Muscle of arm (tissue), 14 donors: ENCODE measurements at places on chromosomes 4 and X. TPM values are rescaled to one million over a fixed set of nuclear protein-coding genes. Genes with fewer than 3 reads are reported as not detected.

C4orf51 gene
- polyA plus RNA-seq: not detected

ARSD gene
- 8.0 TPM for polyA plus RNA-seq

- DNase-seq: no peak
These were observed 523.5 kb downstream of the CFAP47 start for GRCh38 chrX:36443007-36443406.

- DNase-seq: no peak
These were observed 25.2 kb upstream of the NDP start for GRCh38 chrX:43998374-43998773.

XAGE2 gene
- polyA plus RNA-seq: 1.8 TPM

CTAG1B gene
- polyA plus RNA-seq: not detected

DNA sequence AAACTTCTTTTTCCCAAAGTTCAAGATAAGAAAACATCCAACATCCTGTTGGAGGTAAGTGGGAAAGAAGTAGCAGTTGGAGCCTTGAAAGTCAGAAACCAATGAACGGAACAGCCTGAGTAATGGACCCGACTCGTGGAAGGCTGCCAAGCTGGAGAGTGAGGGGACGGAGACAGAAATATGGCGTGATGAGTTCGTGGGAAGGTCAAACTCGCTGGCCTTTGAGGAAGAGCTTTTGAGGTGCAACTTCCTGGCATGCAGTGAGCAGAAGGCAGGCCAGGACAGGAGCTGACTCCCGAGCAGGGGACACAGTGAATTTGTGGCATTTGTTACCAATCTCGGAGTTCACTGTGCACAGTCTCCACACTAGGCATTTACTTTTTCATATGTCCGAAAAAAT, 1.0 kb upstream of the TRIML1 start:
- DNase-seq: no peak

GCNA gene
- 1.8 TPM for polyA plus RNA-seq

GRCh38 chr4:28558895-28559294, 1698.3 kb downstream of the STIM2 start:
- no peak for DNase-seq

DNA sequence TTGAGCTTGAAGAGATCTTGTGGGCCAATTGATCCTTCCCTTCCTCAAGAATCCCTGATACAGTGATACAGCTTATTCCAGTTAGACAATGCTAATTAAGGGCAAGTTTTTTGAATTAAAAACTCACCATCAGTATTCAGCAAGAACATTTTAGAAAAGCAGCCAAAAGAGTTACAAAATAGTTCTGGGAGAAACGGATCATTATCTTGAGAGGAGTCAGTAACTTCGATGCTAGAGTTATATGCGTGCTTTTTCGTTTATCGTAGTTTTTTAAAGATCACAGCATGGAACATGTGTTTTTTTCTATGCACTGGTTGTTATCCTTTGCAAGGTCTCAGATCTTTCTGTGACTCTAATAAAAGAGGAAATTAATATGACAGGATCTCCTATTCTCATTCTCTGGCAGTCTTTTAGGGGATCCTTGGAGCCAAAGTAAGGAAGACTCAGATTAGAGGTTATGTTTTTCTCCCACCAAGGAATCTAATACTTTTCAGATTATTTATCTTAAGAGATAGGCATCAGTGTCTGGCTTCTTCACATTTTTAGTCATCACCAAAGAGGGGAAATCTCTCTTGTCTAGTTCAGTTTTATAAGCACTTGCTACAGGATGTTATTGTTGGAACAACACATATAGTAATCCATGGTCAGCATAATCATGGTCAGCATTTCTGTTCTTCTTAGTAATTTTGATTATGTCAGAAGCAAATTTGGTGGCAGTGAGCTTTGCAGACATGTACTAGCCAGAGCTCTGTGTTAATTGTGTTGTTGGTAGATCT, 109.7 kb downstream of the PDLIM5 start:
- no peak for DNase-seq

DNA sequence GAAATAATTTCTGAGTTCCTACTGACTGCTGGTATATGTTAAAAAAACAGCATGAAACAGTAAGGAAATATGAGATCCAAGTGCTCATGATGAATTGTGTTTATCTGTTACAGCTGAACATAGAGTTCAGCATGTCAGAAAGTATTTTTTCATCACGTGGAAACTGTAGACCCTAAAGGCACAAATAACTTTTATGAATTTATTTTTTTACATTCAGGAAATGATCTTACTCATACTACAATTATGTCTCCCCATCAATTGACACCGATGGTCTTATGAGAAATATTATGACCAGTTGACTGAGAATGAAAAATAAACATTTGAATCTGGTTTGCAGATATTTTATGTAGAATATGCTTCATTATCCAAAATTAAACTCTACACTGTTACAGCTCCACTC, 283.1 kb upstream of the SPANXN4 start:
- no peak for DNase-seq

SMIM10 gene
- polyA plus RNA-seq: 12.5 TPM

GRCh38 chr4:140195806-140196205, 41.8 kb upstream of the MAML3 start:
- DNase-seq: no peak

FSTL5 gene
- polyA plus RNA-seq: 2.3 TPM

CXXC4 gene
- polyA plus RNA-seq: 2.5 TPM

- DNase-seq: no peak
These were observed 24.4 kb downstream of the MFAP3L start for GRCh38 chr4:170001745-170002267.

CCDC110 gene
- not detected for polyA plus RNA-seq

DCAF4L1 gene
- 0.58 TPM for polyA plus RNA-seq

GRCh38 chr4:80235451-80235850, 31.0 kb upstream of the FGF5 start:
- no peak for DNase-seq

AFM gene
- 0.22 TPM for polyA plus RNA-seq

DNA sequence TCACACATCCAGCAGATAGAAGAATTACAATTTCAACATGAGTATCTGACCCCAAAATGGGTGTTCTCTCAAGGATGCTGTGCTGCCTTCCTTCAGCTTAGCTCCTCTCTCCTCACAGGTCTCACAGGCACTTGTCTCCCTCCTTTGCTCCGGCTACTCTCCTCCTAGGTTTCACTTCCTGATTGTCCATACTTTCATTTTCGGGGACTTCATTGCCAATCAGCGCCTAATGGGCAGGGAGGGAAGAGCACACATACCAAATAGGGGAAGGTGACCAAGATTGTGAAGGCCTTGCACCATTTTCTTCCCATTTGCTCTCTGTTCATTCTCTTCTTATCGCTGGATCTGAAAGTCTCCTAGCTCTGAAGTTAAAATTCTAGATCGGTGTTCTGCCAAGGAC, 125.4 kb upstream of the EOLA2 start:
- no peak for DNase-seq

GRCh38 chr4:5952286-5952974, 59.5 kb upstream of the CRMP1 start:
- no peak for DNase-seq

DNA sequence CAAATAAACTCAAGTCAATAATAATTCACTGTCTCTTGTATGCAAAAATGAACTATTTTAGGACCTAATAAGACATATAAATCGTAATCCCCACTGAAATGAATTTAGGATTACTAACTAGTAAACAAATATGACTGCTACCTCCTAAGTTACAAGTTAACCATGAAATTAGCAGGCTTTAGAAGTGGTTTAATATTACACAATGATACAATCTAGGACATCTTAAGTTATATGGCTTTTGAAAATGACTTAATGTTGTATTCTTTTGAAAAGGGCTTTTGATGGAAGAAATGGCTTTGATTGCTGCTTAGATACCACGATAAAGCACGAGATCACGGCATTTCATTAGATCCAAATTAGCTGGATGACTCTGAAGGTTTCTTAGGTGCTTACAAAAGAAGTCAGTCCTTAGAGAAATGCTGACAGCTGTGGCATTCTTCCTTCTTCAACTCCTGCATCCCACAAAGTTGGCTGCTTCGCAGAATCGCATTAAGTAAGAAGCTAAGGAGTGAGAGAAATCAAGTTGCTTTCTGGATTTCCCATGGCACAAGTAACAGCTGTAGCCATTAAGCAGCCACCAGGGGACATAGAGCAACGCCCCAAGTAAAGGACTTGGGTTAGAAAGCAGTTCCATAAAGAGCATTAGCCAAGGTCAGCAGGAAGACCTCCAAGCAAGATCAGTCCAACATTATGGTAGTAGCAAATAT, 6.9 kb downstream of the SLC10A7 start:
- DNase-seq: no peak

DNA sequence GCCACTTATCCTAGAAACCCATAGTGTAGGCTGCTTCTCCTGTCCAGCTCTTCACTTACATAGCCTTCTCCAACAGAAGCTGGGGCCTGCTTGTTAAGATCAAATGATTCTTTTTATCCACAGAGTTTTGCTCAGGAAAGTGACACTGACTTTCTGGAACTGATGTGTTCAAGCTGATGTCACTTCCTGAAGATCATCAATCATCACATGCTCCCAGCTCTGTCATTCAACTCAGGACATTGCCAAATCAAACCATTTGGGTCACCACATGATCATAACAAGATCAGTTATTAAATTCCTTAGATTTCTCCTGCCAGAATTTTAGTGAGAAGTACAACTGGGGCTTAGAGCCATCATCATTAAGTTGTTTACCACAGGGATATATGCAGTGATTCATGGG, 39.4 kb downstream of the GLRA3 start:
- no peak for DNase-seq

DNA sequence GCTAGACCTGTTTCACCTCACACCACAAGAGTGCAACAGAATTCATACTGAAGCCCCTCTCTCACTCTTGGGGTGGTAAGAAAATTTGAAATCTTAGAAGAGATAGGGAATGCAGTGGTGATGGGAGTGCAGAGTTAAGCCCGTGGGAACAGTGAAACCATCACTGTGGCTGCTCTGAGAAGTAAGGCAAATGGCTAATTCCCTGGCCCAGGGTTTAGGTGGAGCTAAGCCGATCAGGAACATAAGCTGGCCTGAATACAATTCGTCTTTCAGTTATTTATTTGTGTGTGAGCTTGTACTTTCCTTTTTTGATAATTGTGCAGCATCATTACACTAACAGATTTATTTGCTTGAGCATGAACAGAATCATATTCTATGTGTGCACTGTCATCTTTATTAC, 1070.6 kb downstream of the STPG2 start:
- no peak for DNase-seq

DNA sequence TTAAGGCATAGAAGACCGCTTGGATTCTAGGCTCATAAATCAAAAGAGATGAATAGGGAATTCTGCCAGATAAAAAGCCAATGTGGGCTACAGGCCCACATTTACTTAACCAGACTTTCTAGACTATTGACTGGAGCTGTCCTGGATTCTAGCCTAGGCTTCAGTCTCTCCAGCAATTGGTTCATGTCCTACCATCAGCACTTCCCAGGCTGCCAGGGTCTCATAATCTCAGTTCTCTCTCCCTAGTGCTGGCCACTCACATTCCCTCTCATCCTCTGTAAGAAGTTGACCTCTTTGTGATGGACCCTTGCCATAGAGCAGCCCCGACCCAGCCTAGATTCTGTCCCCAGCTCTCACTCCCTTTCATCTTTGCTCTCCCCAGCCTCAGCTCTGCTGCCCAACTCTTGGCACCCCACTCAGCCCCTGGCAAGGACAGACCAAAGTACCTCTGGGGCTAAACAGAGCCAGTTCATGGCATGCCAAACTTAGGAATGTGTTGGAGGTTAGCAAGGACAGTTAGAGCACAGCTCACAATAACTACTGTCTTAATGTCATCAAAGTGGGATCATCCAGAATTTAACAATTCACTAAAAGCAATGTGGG, 396.2 kb downstream of the INPP4B start:
- no peak for DNase-seq

EDNRA gene
- polyA plus RNA-seq: 26.6 TPM

GPR119 gene
- not detected for polyA plus RNA-seq

MAGEB1 gene
- polyA plus RNA-seq: not detected

FAAH2 gene
- polyA plus RNA-seq: 0.89 TPM

- peak; percentile 74 for DNase-seq
These were observed 46.4 kb downstream of the KDR start for GRCh38 chr4:55078987-55079386.

- no peak for DNase-seq
These were observed 125.5 kb upstream of the GIMD1 start for GRCh38 chr4:106494066-106494465.

- no peak for DNase-seq
These were observed 14.3 kb downstream of the FAM9C start for GRCh38 chrX:13029887-13030771.

DNA sequence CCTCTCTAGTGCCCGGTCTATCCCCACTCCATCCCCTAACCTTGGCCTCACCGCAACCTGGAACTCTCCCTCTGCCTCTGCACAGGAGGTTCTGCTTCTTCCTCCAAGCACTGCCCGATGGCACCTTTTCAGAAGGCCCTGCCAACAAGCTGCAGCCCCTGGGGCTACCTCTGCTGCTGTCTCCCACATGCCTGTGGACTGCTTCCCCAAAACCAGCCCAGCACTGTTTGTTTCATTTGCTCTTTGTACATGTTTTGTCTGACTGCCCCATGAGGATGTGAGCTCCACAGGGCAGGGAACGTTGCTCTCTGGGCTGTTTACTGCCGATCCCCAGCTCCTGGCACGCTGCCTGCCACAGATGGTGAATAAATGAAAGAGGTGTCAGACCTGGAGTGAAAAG, 85.4 kb downstream of the INTS6L start:
- DNase-seq: no peak

IQSEC2 gene
- polyA plus RNA-seq: 18.2 TPM

DNA sequence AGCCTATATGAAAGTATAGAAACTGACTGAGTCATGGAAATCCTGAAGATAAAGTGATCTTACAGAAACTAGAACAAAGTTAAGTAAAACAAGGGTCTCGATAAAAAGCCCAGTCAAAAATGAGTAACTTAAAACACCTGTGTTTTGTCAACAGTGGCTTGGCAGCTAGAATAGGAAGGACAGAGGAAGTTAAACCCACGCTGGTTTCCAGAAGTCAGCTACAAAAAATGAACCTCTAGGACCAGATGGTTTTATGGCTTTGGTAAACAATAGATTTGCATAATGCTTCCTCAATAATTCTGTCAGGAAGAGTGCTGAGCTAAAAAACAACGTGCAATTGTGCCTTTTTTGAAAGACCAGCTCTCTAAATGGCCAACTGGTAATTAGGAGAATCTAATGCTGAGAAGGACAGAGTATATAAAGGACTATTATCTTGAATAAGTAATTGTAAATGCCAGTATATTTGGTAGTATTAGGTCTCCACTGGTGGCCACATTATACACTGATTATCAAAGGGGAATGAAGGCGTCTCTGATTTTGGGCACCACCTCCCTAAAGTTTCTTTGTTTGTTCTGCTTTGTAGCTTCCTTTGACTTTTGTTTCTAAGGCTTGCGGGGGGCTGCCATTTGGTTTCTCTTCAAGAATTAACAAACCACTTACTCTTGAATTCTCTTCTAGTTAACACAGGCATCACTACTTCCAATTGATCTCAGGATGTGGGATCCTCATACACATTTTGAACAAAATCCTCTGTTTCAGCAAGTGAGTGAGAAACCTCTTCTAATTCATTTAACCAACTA, 72.2 kb upstream of the PPP3CA start:
- no peak for DNase-seq
